ENCODE measurements at places on chromosomes 1 and 21.

DNA sequence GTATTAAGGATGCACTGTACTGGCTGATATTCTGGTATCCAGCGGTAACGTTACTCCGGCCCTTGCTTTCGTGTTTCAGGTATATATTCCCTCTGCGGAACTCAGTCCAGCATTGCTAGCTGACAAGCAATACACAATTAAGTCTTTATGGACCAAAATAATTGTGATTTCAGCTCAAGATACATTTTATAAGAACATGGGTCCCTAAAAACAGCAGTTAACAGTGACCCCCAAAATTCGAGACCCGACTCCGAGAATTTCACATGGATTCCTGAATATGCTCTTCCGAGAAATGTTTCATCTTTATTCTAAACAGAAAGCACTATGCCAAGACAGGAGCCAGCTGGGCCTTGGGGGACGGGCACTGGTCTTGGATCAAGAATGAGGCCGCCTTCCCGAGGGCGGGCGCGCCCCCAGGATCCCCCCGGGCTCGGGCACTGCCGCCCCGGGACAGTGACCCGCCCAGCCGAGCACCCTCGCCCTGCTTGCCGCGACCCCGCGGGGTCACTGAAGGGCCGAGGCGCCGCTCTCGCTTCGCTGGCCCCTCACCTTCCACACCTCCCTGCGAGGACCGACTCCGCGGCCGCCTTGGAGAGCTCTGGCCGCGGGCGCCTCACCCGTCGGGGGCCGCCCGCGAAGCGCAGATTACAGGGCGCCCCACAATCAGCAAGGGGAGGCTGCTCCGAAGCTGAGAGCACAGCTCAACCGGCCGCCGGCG is 610 bp downstream of the SCYL3 start:
- no peak for DNase-seq

GRCh38 chr1:223455470-223455869 is 62.3 kb downstream of the CCDC185 start:
- DNase-seq, result no peak

DNA sequence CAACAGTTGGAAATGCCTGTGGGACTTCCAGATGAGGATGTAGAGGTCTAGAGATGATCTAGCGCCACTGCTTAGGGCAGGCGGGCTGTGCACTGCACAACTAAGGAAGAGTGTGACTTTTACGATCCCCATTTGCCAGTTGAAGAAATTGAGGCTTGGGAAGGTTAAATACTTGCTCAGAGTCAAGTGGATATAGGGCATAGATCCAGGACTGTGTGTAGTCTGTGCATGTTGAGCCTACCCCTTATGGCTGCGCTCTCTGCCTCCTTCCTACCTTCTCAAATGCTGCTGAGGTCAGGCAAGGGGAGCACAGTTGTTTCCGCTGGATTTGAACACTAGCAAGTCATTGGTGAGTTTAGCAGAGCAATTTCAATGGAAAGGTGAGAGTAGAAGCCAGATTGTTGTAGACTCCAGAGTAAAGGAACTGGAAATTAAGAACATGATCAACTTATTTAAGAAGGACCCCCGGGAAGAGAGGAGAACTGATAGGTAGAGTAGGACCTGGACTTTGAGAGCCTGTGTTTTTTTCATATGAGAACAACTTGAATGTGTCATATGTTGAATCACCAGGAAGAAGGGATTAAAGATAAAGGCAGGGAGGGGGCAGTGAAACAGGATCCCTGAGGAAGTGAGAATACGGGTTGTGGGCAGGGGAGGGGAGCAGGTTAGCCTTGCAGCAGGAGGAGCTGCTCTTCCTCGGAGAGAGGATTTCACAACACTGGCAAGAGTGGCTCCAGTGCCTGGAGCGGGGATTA is 2.7 kb downstream of the CAPN2 start:
- no peak for DNase-seq

GRCh38 chr1:248697907-248698306 is 4.7 kb downstream of the OR14I1 start:
- no peak for DNase-seq

- DNase-seq, result no peak
Observed at GRCh38 chr1:168229893-168230292, 4.1 kb downstream of the SFT2D2 start.

GRCh38 chr1:47021070-47021469 is 2.4 kb upstream of the CYP4X1 start:
- no peak for DNase-seq

DNA sequence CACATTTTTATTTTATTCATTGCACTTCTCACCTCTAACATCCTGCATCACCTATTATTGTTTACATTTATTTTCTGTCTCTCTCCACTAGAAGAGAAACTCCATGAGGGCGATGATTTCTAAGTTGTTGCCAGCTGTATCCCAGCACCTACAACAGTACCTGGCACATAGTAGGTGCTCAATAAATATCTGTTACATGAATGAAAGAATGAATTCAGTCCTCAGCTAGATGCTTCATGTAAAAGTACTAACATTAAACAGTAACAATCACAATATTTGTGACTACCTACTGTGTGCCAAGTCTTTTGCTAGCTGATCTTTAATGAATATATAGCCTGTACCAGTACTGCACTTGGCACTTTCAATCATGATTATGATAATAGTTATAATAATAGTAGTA is 3.0 kb downstream of the TAS1R2 start:
- no peak for DNase-seq

GRCh38 chr1:178485541-178485981 is 11.2 kb downstream of the CLEC20A start:
- DNase-seq, result no peak

DNA sequence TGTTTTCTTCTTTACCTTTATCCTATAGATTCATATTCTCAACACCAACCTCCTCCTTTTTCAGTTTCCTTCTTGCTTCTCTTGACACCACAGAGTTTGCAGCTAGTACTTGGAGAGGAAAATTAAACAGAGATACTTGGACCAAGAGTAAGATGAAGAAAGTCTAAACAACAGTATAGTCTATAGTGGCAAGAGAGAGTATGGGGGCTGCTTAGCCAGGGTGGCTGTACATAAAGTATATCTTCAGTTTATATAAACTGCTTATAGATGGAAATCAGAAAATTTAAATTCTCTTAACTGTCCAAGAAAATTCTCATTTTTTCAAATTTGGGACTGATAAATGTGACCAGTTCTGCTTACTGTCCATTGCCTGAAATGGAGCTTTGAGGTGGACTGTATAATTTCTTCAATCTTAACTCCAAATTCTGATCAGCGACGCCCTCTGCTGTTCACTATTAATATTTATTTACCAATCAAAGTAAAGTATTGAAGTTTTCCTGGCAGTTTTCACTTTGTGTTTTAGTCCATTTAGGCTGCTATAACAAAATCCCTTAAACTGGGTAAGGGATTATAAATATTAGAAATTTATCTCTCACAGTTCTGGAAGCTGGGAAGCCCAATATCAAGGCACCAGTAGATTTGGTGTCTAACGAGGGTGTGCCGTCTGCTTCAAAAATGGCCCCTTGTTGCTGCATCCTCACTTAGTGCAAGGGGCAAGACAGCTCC is 14.8 kb upstream of the METTL18 start:
- no peak for DNase-seq

- DNase-seq, result no peak
Observed at GRCh38 chr1:34460193-34460592, 283.5 kb downstream of the C1orf94 start.

- no peak for DNase-seq
Observed at GRCh38 chr1:4306559-4307467, 347.6 kb upstream of the AJAP1 start.

GRCh38 chr1:155223047-155223446 is 14.6 kb downstream of the MTX1 start:
- no peak for DNase-seq

DNA sequence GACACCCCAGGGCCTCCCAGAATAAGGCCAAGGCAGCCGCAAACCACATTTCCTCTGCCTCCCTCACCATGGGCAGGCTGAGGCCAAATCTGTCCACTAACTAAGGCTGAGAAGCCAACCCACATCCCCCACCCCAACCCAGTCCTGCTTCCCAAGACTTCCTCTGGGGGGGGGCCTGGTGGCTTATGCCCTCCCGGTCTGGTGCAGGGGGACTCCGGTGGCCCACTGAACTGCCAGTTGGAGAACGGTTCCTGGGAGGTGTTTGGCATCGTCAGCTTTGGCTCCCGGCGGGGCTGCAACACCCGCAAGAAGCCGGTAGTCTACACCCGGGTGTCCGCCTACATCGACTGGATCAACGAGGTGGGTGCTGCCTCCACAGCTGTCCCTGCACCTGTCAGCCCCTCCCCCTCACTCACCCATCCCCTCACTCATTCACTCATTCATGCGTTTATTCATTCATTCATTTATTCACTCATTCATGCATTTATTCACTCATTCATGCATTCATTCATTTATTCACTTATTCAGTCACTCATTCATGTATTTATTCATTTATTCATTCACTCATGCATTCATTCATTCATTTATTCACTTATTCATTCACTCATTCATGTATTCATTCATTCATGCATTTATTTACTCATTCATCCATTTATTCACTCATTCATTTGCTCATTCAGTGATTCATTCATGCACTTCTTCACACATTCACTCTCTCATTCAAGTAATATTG is 7.3 kb downstream of the CTRC start:
- no peak for DNase-seq

GRCh38 chr1:214844319-214844718 is 238.2 kb upstream of the KCNK2 start:
- no peak for DNase-seq

DNA sequence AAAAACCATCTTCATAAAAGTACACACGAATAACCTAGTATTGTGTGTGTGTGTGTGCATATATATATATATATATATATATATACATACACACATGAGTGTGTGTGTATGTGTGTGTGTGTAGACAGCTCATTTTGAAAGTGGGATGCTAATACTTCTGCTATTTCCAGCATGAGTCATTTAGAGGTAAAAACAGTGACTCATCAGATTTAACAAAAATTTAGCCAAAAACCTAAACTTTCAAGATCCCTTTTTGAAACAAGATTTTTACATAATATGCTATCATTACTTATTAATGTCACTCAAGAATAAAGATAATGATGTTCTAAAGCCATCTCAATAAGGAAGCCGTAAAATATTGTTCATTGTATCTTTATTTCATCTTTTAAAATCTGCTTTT is 35.6 kb upstream of the ADGRL4 start:
- no peak for DNase-seq

DNA sequence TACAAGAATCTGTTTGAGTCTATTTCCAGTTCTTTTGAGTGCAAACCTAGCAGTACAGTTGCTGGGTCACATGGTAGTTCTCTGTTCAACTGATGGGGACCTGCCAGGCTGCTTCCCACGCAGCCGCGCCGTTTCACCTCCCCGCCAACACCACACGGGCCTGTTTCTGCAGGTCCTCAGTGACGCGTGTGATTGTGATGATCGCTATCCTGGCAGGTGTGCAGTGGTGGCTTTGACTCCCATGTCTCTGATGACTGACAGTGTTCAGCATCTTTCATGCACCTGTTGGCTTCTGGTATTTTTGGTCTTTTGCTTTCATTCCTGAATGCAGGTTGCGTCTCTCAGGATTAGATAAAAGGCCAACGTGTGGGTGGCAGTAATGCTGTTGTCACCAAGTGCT is 41.6 kb downstream of the FAAP20 start:
- DNase-seq, result no peak

GRCh38 chr1:39410915-39411436 is 80.5 kb upstream of the BMP8A start:
- DNase-seq, result peak; percentile 99

DNA sequence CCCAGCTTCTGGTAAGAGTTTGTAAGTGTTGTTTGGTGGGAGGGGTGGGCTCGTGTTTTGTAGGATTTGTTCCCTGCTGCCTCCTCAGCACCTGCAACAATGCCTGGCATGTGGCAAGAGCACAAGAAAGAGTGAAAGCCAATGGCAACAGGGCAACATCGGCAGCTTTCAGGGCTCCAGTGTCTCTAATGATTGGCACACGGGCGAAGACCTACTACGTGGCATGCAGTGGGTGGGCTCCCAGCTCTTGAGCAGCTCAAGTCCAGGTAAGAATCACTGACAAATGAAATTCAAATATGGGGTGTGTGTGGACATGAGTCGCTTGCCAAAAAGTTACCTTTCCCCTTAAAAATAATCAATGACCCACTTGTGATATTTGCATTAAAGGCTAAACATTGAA is 23.9 kb upstream of the SLC1A7 start:
- no peak for DNase-seq

Data from NCI-H1694 treated with DMSO at 0.1 percent for 48 hours (cell line).